ENCODE measurements at places on chromosomes 16 and 17.

- H3K4me1 ChIP-seq: peaks cover 8% of the 10 kb centered on the region
- H3K36me3 ChIP-seq: no peaks in the 10 kb centered on the region
- no peak for DNase-seq
- H3K4me3 ChIP-seq: peak overlapping the region; percentile 59
- H3K27me3 ChIP-seq: peaks cover 6% of the 10 kb centered on the region
These were observed 448 bp downstream of the MT1M start for GRCh38 chr16:56632848-56633365.

DNA sequence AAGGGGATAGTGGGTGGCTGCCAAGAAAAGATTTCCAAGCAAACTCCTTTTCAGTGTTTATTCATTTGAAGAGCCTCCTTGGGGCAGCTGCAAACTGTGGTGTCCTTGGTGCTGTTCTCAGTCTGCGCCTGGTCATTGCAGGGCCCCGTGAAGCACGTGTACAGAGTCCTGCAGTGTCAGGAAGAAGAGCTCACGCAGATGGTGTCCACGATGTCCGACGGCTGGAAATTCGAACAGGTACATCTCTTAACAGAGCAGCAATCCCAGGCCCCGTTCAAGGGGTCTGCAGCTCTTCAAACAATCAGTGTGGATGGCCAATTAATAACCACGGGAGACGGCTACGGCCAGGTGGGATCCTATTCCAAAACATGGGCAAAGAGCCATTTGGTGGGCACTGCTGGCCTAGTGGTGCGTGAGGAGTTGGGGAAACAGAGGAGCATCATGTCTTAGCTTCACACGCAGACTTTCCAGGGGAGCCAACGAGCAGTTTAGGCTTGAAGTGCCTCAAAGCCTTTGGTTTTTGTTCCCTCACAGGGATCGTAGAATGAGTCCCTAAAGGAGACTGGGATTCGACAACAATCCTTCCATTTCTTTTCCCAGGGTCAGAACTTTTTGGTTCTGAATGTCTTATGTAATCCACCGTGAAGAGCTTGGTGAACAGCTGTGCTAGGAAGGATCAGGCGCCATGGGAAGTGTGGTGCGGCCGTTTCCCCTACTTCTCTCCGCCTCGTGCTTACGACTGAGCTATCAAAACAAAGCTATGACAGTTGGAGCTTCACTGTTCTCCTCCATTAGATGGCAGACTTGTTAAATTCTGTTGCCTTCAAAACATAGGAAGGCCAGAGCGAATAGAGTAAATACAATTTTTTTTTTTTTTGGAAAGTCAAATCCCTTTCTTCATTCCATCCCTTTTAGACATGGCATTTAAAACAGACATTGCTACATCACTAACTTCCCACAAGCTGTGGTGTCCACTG lies 12.6 kb downstream of the KCTD2 start:
- H3K27me3 ChIP-seq: no peaks in the 10 kb centered on the region
- peak overlapping the region; percentile 75 for H3K27ac ChIP-seq
- H3K4me3 ChIP-seq: peak overlapping the region; percentile 0
- H3K4me1 ChIP-seq: peaks cover 17% of the 10 kb centered on the region

GRCh38 chr17:15981646-15982580 lies 17.6 kb downstream of the ZSWIM7 start:
- H3K36me3 ChIP-seq: peaks cover 75% of the 10 kb centered on the region
- no peak overlapping the region for H3K27ac ChIP-seq
- DNase-seq: no peak
- H3K27me3 ChIP-seq: no peaks in the 10 kb centered on the region

- no peak overlapping the region for H3K4me3 ChIP-seq
- no peaks in the 10 kb centered on the region for H3K27me3 ChIP-seq
- H3K4me1 ChIP-seq: no peaks in the 10 kb centered on the region
- no peaks in the 10 kb centered on the region for H3K36me3 ChIP-seq
These were observed 10.2 kb downstream of the RAB11FIP4 start for GRCh38 chr17:31401456-31402254.

- no peaks in the 10 kb centered on the region for H3K4me1 ChIP-seq
- no peak overlapping the region for H3K4me3 ChIP-seq
- H3K27me3 ChIP-seq: no peaks in the 10 kb centered on the region
- DNase-seq: no peak
These were observed 13.5 kb downstream of the COL1A1 start for GRCh38 chr17:50187751-50188530.

- H3K27me3 ChIP-seq: peaks cover 3% of the 10 kb centered on the region
- H3K27ac ChIP-seq: no peak overlapping the region
- DNase-seq: no peak
- H3K36me3 ChIP-seq: no peaks in the 10 kb centered on the region
- no peaks in the 10 kb centered on the region for H3K4me1 ChIP-seq
These were observed 387.3 kb upstream of the XYLT1 start for GRCh38 chr16:17858061-17858460.

Measured in gastrocnemius medialis (tissue), 4 donors.